Left renal cortex interstitium (tissue), 4 donors: ENCODE measurements at places on chromosomes 1 and 21.

DNA sequence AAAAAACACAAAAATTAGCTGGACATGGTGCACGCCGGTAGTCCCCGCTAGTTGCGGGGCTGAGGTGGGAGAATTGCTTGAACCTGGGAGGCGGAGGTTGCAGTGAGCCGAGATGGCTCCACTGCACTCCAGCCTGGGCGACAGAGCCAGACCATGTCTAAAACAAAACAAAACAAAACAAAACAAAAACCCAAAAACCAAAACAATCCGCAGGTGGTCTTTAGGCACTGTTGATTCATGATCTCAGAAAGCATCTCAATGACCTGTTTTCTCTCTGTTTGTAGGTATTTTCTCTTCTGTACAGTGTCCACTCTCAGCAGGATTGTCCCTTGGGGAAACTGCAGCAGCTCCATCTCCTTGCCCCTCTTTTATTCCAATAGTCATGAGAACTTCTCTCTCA is 74.9 kb upstream of the ADGRL2 start:
- no peak for DNase-seq

- DNase-seq, result no peak
Measured at GRCh38 chr1:94001397-94002045, 92.3 kb upstream of the GCLM start.

DNA sequence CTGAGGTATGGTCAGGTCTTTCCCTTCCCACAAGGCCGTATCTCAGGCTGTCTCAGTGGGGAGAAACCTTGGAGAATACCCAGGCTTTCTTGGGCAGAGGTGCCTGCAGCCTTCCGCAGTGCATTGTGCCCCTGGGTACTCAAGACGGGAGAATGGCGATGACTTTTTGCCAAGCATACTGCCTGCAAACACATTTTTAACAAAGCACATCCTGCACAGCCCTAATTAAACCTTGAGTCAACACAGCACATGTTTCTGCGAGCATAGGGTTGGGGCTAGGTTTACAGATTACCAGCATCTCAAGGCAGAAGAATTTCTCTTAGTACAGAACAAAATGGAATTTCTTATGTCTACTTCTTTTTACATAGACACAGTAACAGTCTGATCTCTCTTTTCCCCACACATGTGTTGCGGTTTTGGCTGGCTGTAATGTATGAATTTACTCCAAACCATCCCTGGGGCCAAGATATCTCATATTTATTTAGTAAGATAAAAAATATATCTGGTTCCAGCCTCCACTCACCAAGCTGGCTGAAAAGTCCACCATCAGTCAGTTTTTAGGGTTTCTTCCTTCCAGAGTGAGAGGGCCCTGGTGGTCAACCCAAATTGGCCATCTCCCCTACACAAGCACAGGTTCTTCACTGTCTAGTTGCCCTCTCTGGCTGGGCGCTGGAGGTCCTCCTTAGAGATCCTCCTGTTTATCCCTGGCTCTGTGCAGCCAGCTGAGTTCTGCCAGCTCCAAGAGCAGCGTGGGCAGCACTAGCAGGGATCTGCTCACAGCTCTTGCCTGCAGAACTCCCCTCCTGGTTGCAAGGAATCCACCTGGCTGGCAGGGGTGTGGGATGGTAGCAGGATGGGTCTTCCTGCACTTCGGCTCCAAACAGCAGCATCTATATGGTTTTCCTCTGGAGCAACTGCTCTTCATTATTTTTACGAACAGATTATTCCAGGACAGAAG is 2.6 kb downstream of the FAAH start:
- DNase-seq, result no peak

DNA sequence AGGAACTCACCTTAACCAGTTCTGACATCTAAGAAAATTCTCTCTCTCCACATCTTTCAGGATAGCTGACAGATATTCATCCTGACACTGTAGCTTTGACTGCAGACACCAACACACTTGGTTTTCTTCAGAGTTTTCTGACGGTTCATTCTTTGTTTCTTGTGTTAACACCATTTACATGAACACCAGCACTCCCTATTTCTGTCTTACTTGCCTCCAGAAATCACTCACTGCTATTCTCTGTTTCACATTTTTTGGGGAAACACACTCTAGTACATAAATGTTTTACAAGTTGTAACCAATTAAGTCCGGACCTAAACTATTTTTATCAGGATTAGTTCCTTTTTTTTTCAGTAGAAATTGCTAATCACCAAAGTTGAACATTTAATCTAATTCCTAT is 15.4 kb downstream of the FLVCR1 start:
- DNase-seq, result no peak

DNA sequence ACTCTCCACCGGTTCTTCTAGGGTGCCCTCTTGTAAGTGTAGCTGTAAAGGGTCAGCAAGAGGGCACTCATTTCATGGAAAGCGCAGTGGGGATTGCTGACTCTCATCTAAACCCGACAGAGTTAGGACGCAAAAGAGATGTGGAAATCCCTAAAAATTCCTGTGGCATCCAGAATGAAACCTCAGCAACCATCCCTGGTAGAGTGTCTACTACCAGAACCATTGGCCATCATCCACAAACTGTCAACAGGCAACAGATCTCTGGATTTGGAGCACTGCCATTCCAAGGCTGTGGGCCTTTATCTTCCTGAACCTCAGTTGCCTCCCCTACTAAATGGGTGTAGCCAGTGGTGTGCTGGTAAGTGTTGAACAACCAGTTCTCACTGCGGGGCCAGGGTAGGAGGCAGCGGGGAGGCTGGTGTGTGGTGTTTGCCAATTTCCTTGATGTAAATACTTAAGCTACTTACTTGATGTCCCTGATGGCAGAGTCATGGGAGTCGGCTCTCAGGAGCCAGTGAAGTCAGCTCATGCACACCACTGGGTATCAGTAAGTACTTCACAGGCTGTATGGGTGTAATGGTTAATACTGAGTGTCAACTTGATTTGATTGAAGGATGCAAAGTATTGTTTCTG is 195.8 kb downstream of the KAZN start:
- DNase-seq, result no peak

DNA sequence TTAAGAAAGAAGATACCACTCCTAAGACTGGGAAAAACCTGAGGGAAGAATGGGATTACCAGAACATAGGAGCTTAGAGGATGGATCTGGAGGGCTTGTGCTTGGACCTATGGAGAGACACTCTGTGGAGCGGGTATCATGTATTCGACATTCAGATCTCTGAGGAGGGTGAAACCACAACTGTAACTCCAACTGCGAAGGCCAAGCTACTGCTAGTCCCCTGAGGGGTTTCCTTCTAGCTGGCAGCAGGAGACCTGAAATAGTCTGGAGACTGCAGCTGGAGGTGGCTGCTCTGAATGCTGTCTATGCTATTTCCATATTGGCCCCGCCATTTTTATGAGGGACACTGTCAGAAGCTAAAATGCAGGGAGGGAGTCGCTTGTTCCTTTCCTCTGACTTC is 462.3 kb downstream of the PTPRC start:
- DNase-seq, result no peak
